Endothelial cell (in vitro differentiated cells): ENCODE measurements at places on chromosomes 3 and 15. TPM values are rescaled to one million over a fixed set of nuclear protein-coding genes. Genes with fewer than 3 reads are reported as not detected.
A peak's percentile ranks its signal among the peaks of the same experiment; 100 is the strongest.

DNA sequence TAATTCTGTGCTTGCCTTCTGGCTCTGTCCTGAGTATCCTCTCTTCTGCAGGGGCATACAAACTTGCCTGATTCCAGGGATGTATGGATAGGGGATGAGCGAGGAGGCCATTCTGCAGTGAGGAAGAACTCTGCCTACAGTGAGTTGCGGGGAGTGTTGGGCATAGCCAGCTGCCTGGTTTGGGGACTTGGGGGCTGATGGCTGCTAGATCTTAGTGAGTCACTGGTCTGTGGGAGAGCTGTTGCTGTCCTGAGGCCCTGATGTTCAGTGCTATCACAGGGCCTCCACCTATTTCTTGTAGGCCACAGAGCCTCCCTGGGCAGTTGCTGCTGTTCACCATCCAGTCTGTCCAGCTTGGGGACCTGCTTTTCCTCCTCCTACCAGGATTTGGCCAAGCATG, 20.3 kb downstream of the CDAN1 start:
- DNase-seq = no peak

DNA sequence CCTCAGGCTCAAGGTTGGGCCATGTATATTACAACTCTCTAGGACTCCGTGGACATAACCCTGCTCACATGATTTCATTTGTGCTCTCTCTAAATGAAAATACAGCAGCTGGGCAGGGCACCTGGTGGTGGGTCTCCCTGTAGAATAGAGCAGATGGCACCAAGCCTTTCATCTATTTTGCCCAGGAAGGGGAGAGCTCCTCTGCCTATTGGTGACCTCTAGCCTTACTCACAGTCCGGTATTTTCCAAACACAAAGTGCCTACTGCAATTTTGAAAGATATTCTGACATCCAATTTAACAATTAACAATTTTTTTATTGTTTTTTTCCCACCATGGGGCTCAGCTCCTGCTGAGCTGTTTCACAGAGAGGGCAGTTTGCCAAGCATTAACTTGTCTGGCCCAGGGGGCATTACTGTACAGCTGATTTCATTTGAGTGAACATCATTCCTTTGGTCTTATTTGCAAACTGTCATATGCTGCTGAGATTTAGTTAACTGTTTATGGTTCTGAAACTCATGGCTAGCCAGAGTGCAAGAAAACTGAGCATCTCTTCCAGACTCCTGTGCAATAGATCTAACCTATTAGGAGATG, 474.0 kb downstream of the EPHB1 start:
- no peak for DNase-seq

DNA sequence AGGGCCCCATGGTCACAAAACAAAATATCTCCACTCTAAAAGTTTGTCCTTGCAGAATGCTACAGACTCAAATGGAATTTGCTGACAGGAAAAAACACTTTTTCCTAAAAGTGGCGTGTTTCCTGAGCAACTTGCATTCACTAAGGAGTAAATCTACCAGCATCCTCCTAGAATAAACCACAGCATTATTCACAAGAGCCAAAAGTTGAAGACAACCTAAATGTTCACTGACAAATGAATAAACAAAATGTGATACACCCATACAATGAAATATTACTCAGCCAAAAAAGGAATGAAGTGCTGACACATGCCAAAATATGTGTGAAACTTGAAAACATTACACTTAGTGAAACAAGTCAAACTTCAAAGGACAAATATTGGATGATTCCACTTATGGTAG, 28.9 kb downstream of the ITGB5 start:
- DNase-seq = no peak

GRCh38 chr3:4460334-4460733, 6.7 kb downstream of the SUMF1 start:
- DNase-seq = no peak

- DNase-seq = no peak
Measured at GRCh38 chr15:83545804-83546511, 98.8 kb downstream of the SH3GL3 start.

KLF13 gene
- total RNA-seq = 45.1 TPM

DNA sequence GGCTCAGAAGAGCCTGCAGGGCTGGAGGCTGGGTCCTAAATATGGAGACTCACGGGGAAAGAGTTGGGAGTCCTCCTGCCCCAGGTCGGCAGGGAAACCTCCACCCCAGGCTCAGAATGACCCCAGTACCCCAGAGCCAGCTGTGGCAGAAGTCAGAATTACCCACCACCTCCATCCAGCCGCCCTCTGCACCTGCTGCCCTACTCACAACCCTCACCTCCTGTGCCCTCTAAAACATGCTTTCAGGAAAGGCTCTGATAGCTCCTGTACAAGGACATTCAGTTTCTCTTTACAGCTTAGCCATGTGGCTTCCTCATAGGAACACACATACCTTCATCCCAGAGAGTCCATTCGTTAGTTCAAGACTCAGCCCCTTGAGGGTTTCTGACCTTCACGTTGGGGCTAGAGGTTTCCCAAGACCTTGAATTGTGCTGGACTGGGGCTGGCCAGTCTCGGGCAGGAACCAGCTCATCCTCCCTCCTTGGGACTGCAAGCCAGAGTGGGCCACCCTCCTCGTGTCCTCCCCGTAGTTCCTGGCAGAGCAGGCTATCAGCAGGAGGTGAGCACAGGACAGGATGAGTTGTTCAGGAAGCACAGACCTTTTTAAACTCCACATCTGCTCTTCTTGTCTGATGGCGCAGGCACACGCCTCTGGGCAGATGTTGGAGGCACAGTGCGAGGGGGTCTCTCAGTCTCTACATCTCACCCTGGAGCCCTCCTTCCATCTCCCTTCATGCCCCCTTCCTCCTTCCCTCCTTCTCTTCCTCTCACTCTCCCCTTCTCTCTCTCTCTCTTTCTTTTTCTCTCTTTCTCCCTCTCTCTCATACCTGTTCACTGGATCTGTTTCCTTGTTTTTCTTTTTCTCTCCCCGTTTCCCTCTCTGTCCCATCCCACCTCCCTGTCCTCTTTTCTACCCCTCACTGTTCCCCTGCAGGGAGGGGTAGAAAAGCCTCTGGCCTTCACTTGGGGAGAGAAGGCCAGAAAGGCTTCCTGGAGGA, 55.9 kb upstream of the NR2C2 start:
- DNase-seq = peak; percentile 15

GRCh38 chr15:39479911-39480310, 101.0 kb upstream of the THBS1 start:
- no peak for DNase-seq

PTX3 gene
- 0.13 TPM for total RNA-seq

MYO1E gene
- total RNA-seq = 146 TPM

CGNL1 gene
- 238 TPM for total RNA-seq

CPA3 gene
- not detected for total RNA-seq

STAB1 gene
- total RNA-seq = 866 TPM

DNA sequence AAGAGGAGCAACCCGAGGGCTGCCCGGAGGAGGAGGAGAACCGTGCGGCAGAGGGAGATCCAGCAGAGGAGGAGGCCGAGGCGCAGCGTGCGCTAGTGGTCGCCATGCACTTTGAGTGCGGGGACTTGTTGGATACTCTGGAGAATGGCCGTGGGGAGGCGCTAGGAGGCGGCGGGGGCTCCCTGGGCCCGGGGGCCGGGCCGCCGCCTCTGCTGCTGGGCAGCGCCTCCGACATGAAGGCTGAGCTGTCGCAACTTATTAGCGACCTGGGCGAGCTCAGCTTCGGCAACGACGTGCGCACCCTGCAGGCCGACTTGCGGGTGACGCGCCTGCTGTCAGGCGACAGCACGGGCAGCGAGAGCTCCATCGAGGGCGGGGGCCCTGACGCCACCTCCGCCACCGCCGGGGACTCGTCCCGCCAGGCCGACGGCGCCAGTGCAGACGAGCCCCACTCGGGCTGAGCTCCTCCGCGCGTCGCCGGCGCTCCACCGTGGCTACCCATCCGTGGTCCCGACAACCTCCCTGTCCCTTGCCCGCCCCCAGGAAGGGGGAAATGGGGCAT, 2.0 kb downstream of the FAM43A start:
- peak; percentile 74 for DNase-seq

CATSPER2 gene
- total RNA-seq = 1.9 TPM

- DNase-seq = no peak
Measured at GRCh38 chr3:67700596-67700995, 46.2 kb upstream of the SUCLG2 start.

- DNase-seq = no peak
Measured at GRCh38 chr3:37871858-37872257, 10.2 kb downstream of the CTDSPL start.
